ENCODE measurements at places on chromosomes 4 and X. TPM values are rescaled to one million over a fixed set of nuclear protein-coding genes. Genes with fewer than 3 reads are reported as not detected.

The KLF8 gene
- total RNA-seq: 1.0 TPM

The NOX1 gene
- not detected for total RNA-seq

The CFI gene
- total RNA-seq: 21.4 TPM

The LEF1 gene
- 0.46 TPM for total RNA-seq

The ZNF630 gene
- 1.5 TPM for total RNA-seq

The SMIM31 gene
- not detected for total RNA-seq

The CXCL11 gene
- 1.1 TPM for total RNA-seq

DNA sequence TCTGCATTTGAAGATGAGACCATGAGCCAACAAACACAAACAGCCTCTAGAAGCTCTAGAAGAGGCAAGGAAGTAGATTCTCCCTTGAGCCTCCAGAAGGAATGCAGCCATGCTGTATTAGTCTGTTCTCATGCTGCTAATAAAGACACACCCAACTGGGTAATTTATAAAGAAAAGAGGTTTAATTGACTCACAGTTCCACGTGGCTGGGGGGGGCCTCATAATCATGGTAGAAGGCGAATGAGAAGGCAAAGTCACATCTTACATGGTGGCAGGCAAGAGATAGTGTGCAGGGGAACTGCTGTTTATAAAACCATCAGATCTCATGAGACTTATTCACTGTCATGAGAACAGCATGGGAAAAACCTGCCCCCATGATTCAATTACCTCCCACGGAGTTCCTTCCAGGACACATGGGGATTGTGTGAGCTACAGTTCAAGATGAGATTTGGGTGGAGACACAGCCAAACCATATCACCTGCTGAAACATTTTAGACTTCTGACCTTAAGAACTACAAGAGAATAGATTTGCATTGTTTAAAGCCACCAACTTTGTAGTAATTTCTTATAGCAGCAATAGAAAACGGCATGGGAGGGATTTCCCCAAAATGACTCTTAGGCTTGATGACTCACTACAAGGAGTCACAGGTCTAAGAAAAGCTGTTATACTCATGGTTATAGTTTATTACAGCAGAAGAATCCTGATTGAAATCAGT lies 284.4 kb upstream of the SFRP2 start:
- no peaks in the 10 kb centered on the region for H3K4me1 ChIP-seq
- no peaks in the 10 kb centered on the region for H3K27me3 ChIP-seq
- DNase-seq: no peak

- no peak overlapping the region for H3K27ac ChIP-seq
- H3K36me3 ChIP-seq: no peaks in the 10 kb centered on the region
- H3K4me1 ChIP-seq: peaks cover 4% of the 10 kb centered on the region
- peak; percentile 53 for DNase-seq
- H3K27me3 ChIP-seq: no peaks in the 10 kb centered on the region
Measured at GRCh38 chr4:136484996-136485395, 1047.3 kb downstream of the PCDH18 start.

GRCh38 chr4:88846206-88846790 lies 148.7 kb upstream of the NAP1L5 start:
- H3K36me3 ChIP-seq: no peaks in the 10 kb centered on the region
- H3K4me1 ChIP-seq: peaks cover 11% of the 10 kb centered on the region
- H3K27ac ChIP-seq: no peak overlapping the region
- peak; percentile 45 for DNase-seq
- H3K4me3 ChIP-seq: no peak overlapping the region

- H3K36me3 ChIP-seq: no peaks in the 10 kb centered on the region
- no peak overlapping the region for H3K27ac ChIP-seq
- no peaks in the 10 kb centered on the region for H3K27me3 ChIP-seq
Measured at GRCh38 chr4:53986062-53986461, 78.3 kb downstream of the CHIC2 start.

GRCh38 chr4:84681486-84682274 lies 98.8 kb downstream of the CDS1 start:
- no peaks in the 10 kb centered on the region for H3K27me3 ChIP-seq
- peak; percentile 41 for DNase-seq
- H3K36me3 ChIP-seq: peaks cover 36% of the 10 kb centered on the region

GRCh38 chr4:169640261-169640870 lies 20.0 kb downstream of the CLCN3 start:
- H3K27ac ChIP-seq: no peak overlapping the region
- no peaks in the 10 kb centered on the region for H3K4me1 ChIP-seq
- DNase-seq: no peak
- H3K4me3 ChIP-seq: no peak overlapping the region
- H3K36me3 ChIP-seq: no peaks in the 10 kb centered on the region

- DNase-seq: no peak
- H3K4me3 ChIP-seq: no peak overlapping the region
- H3K27me3 ChIP-seq: no peaks in the 10 kb centered on the region
- H3K27ac ChIP-seq: no peak overlapping the region
- no peaks in the 10 kb centered on the region for H3K36me3 ChIP-seq
Measured at GRCh38 chr4:57877047-57877458, 766.9 kb upstream of the IGFBP7 start.

DNA sequence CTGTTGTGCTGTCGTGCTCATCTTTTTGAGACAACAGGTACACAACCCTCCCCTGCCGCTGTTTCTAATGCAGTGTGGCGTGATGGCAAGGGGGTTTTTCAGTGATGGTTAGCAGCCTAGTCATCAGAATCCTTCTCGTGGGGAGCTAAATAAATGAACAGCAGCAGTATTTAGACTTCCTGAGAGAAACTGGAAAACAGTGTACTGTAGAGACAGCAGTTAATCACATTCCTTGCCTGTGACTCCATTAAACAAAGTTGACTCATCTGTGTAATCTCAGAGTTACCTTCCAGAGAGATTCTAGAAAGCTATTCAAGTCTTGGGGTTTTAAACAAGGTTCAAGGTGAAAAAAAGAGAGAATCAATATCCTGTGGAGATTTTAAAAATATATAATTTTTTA lies 1753.2 kb upstream of the PCDH7 start:
- DNase-seq: no peak
- no peak overlapping the region for H3K4me3 ChIP-seq
- H3K27me3 ChIP-seq: no peaks in the 10 kb centered on the region
- no peak overlapping the region for H3K27ac ChIP-seq
- H3K36me3 ChIP-seq: no peaks in the 10 kb centered on the region

DNA sequence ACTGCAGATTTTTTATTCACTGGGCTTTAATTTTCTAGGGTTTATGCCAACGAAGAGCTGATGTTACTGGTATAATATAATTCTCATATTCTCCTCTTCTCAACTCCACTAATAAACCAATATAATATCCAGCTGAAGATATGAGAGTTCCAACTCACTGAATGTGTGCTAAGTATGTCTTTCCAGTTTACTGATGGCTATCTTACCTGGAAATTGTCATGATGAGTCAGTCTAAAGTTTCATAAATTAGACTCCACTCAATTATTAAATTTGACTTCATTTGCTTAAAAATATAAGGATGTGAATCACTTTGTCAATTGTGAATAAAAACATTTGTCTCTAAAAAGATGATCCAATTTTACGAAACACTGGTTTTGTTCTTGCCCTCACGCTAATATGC lies 28.4 kb downstream of the STBD1 start:
- no peak overlapping the region for H3K27ac ChIP-seq
- DNase-seq: no peak
- no peak overlapping the region for H3K4me3 ChIP-seq
- no peaks in the 10 kb centered on the region for H3K36me3 ChIP-seq
- H3K4me1 ChIP-seq: no peaks in the 10 kb centered on the region

GRCh38 chrX:107686792-107687191 lies 58.5 kb downstream of the PRPS1 start:
- no peak overlapping the region for H3K4me3 ChIP-seq
- H3K27ac ChIP-seq: peak overlapping the region; percentile 38
- no peaks in the 10 kb centered on the region for H3K27me3 ChIP-seq
- H3K36me3 ChIP-seq: no peaks in the 10 kb centered on the region

DNA sequence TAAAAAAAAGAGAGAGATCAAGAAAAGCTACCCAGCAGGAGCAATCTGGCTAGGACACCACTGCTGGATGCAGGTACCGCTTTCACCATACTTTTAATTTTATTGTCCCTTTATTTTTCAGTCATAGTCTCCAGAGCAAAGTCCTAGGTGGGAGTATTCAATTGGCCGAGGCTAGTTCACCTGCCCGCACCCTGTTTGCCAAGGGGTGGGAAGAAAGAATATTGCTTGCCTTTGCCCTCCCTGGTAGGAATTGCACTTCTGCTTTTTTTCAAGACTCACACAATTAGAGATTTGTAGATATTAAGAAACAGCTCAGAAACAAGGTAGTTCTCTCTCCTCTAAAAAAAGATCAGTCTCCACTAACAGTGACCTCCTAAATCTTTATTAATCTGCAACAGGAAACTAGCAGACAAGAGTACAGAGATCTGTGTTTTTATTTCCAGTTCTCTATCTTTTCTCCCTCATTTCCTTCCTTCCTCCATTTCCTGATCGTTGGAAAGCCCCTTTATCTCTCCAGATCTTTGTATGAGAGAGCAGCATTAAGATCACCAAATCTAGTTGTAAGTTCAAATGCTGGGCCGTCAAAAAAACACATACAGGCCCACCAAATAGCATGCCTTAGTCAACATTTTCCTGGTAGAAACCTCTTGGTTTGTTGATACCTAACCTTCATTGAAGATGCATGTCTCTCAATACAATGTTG lies 9.4 kb upstream of the RPGR start:
- H3K27ac ChIP-seq: no peak overlapping the region
- DNase-seq: peak; percentile 22
- H3K4me3 ChIP-seq: no peak overlapping the region
- no peaks in the 10 kb centered on the region for H3K36me3 ChIP-seq
- H3K27me3 ChIP-seq: no peaks in the 10 kb centered on the region

DNA sequence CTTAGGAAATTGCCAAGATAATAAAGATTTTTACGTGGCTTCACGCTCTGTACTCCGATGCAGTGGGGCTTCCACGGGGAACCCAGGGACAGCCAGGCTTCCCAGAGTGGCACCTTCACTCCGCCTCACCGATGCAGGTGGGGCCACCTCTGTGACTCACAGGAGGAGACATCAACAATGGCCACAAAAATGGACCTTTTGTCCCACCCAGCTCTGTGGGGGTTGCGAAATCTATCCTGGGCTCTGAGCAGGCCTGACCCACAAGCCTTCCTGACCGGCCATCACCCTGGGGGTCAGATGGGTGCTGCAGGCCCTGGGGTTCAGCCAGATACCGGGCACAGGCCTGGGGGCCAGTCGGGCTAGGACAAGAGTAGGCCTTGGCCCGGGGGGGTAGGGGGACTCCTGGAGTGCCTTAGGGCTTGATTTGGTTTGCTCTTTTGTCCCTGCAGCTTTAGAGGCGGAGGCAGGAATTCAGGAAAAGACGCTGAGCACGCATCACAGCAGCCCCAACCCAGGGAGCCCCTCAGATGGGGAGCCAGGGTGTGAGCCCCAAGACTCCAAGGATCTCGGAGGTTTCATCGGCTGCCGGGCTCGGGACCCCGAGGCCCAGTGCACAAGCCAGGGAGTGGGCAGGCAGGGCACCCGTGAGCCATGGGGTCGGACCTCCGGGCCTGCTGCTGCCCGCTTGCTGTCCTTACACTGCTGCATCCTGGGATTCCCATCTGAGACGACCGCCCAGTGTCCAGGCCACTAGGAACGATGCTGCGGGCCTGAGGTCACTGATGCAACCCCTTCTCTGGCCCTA lies 136.5 kb upstream of the NKX1-1 start:
- no peak overlapping the region for H3K27ac ChIP-seq
- no peaks in the 10 kb centered on the region for H3K36me3 ChIP-seq
- H3K27me3 ChIP-seq: no peaks in the 10 kb centered on the region
- no peak overlapping the region for H3K4me3 ChIP-seq
- peaks cover 1% of the 10 kb centered on the region for H3K4me1 ChIP-seq
- DNase-seq: no peak

Measured in endothelial cell of umbilical vein (primary cell).